ENCODE measurements at places on chromosomes 1 and 21. TPM values are rescaled to one million over a fixed set of nuclear protein-coding genes. Genes with fewer than 3 reads are reported as not detected.

The OXCT2 gene
- total RNA-seq, result 1.3 TPM

The TMEM200B gene
- total RNA-seq, result 2.1 TPM

The CKS1B gene
- 22.2 TPM for total RNA-seq

The UBE2U gene
- total RNA-seq, result 0.95 TPM

The NECTIN4 gene
- not detected for total RNA-seq

The ITLN1 gene
- total RNA-seq, result 9.2 TPM

The LIPI gene
- not detected for total RNA-seq

The SAMD11 gene
- total RNA-seq, result 1.7 TPM

The PPCS gene
- 36.8 TPM for total RNA-seq

The TNFAIP8L2 gene
- 2.6 TPM for total RNA-seq

The LCA5L gene
- total RNA-seq, result 0.46 TPM

The KCNK2 gene
- total RNA-seq, result 0.05 TPM

The SRSF11 gene
- total RNA-seq, result 49.4 TPM

The BNIPL gene
- total RNA-seq, result 0.30 TPM

The CACNA1S gene
- not detected for total RNA-seq

The ARMH1 gene
- 0.78 TPM for total RNA-seq

The PRAMEF27 gene
- not detected for total RNA-seq

The CELF3 gene
- not detected for total RNA-seq

The SLC45A3 gene
- 6.5 TPM for total RNA-seq

The TNFSF4 gene
- 1.0 TPM for total RNA-seq

The LCE2B gene
- not detected for total RNA-seq

The CD1C gene
- 0.57 TPM for total RNA-seq

The RCSD1 gene
- 41.6 TPM for total RNA-seq

The S100A16 gene
- 49.2 TPM for total RNA-seq

The PTPRU gene
- 23.5 TPM for total RNA-seq

The COL9A2 gene
- total RNA-seq, result 0.24 TPM

All from Right ventricle myocardium inferior (tissue), 1 donor.